ENCODE measurements at places on chromosomes 13 and 19.

- no peak for DNase-seq
These were observed 5.3 kb downstream of the SYNE4 start for GRCh38 chr19:36003284-36003683.

DNA sequence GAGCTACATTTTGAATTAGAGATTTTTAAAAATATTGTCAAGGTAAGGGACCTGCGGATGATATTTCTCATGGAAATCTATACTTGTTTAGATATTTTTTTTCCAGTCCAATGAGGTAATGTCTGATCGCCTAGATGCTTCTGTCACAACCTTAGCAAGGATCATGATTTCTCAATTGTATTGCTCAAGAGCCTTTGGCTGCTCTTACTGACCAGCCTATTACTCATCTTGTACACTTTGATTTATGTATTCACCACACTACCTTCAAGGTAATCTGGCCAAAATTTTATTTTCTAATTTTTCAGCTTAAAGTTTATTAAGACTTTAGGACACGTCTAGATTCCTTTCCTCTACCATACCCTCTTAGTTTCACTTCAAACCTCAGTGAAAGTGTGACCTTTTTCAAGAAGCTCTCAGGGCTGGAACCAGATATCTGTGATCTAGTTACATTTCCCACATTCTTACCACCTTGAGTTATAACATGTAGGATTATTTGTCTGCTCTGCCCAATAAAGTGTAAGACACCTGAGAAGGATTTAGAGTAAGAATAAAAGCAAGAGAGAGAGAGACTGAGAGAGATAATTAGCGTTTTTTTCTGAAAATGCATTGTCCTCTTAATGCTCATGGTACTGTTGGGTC lies 197.1 kb downstream of the ITGBL1 start:
- DNase-seq: no peak

DNA sequence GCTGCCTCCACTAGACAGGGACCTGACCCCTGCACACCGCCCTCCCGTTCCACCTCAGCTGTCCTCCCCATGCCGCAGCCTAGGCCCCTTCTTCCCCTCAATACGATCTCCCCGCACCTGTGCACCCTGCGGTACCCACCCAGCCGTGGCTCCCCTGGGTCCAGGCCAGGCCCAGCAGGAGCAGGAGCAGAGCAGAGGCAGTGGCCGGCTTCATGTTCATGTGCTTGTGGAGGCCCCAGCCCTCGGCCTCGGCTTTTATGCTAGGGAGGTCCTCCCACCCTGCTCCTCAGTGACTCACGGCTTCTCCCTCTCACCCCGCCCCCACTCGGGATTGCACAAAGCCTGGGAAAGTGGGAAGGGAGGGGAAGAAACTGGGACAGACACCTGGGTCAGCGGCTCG lies 11.4 kb upstream of the KRTDAP start:
- DNase-seq: no peak

GRCh38 chr13:64488731-64489130 lies 2741.4 kb downstream of the PCDH9 start:
- DNase-seq: no peak

GRCh38 chr13:97165502-97166425 lies 56.4 kb upstream of the MBNL2 start:
- DNase-seq: no peak

DNA sequence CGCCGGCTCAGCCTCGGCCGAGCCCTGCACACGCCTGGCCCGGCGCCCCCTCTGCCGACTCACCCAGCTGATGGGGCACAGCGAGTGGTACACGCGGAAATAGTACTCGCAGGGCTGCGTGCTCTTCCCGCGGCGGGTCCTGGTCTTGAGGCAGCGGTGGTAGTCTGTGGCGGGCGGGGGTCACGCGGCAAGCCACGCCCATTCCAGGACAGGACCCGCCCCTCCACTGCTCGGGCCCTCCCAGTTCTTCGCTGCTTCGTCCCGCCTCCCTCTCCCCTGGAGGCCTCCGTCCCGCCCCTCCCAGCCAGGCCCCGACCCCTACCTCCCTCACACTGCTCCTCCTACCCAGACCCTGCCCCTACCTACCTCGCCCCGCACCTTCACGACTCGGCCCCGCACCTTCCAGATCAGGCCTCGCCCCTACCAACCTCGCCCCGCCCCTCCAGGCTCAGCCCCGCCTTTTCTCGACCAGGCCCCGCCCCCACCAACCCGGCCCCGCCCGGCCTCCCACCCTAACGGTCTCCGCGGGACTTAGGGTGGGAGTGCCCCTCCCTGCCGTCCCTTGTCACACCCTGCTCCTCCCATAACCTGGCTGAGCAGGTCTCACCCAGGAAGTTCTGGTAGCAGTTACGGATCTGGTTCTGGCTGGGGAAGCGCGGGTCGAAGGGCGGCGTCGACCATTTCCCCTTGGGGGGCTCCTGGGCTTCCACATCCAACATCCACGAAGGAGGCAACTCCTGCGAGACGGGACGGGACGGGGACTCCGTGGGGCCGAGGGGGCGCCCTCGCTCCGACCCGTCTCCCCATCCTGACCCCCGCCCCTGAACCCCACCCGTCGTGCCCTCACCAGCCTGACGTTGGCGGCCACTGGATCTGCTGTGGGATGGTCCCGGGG lies 469 bp downstream of the COX6B2 start:
- no peak for DNase-seq

DNA sequence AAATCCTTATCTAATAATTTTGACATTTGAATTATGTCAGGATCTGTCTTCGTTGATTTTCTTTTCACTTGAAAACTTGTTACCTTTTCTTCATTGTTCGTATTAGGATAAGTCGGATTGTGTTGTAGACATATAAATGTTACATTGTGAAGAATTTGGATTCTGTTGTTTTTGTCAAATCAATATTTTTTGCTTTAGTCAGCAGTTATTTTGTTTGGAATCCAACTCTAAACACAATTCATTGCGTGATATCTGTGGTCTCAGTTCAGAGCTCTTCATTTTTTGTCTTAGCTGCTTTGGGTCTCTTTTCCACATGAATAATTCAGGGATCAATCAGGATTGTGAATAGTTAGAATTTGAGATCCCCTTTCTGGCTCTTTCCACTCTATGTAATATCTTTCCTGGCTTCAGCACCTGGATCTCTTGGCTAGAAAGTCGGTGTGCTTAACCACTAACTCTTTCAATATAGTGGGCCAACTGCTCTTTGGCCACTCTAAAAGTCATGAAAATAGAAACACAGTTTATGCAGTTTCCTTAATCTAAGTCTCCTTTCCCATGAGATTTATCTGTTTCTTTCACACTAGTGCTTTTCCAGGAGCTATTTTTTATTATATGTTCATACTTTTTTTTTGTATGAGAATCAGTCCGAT lies 2494.2 kb upstream of the PCDH20 start:
- DNase-seq: no peak

- no peak for DNase-seq
These were observed 4.5 kb downstream of the SPART start for GRCh38 chr13:36341718-36342117.

- DNase-seq: no peak
These were observed 933 bp downstream of the ARHGEF7 start for GRCh38 chr13:111115965-111116521.

- DNase-seq: no peak
These were observed 18.9 kb downstream of the VASP start for GRCh38 chr19:45526143-45526542.

- DNase-seq: no peak
These were observed 91.7 kb downstream of the HSPH1 start for GRCh38 chr13:31069808-31070534.

- no peak for DNase-seq
These were observed 374.9 kb downstream of the SPRY2 start for GRCh38 chr13:79966059-79966458.

GRCh38 chr19:44141191-44142058 lies at the start of gene ZNF234:
Gene ZNF234, plus strand, starts transcription at chr19:44141554. Its CDS starts 3,079 bp downstream, at chr19:44144633.
- no peak for DNase-seq

- DNase-seq: no peak
These were observed 6.0 kb downstream of the STK24 start for GRCh38 chr13:98570929-98571372.

DNA sequence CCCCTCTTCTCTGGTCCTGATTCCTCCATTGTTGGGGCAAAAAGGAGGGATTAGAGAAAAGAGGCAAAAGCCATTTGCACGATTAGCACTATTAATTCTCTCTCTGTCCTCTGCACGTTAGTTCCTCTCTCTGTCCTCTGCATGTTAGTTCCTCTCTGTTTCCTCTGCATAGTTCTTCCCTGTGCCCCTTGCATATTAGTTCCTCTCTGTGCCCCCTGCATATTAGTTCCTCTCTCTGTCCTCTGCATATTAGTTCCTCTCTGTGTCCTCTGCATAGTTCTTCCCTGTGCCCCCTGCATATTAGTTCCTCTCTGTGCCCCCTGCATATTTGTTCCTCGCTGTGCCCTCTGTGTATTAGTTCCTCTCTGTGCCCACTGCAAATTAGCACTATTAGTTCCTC lies 847.2 kb upstream of the GPC6 start:
- DNase-seq: no peak

DNA sequence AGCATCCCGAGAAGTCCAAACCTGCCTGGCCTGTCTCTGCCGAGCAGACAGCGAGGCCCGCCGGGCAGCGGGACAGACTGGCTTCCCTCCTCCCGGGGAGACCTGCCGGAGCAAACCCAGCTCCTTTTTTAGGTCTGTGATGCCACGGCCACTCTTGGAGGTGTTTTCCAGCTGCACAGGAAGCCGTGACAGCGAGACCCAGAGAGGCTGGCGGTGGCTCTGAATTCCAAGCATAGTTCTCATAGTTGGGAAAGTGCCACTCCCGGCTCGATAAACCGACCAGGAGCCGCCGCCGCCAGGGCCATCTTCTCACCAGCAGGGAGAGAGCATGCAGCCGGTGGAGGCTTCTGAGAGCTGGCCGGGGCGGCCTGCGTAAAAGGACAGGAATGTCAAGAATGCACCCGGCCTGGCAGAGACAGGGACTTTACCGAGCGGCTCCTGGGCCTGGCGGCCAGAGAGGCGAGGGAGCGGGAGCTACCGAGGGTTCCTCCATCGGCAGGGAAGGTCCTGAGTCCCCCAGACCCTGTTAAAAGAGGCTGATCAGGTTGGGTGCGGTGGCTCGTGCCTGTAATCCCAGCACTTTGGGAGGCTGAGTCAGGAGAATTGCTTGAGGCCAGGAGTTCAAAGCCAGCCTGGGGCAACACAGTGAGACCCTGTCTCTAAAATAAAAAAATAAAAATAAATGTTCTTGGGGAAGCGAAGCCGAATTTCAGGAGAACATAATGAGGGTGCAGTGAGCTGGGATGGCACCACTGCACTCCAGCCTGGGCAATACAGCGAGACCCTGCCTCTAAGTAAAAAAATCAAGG lies 64.9 kb downstream of the GADD45B start:
- no peak for DNase-seq

DNA sequence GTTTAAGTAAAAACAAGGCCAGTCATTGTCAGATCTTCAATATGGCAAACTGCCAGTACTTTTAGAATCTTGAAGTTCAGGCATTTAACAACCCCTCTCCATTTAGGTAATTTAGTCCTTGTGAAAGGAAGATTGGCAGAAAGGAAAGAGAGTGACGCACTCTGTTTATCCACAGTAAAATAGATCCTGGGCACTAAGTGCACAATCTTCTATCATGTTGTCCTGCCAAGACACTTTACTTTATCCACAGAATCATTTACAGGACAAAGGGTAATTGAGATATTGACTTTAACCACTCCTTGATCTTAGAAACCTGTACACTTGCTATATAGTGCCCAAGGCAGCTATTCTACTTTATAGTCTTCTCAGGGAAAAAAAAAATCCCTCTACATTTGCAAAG lies 786.4 kb upstream of the SLITRK1 start:
- no peak for DNase-seq
